ENCODE measurements at places on chromosomes 7 and 10.

DNA sequence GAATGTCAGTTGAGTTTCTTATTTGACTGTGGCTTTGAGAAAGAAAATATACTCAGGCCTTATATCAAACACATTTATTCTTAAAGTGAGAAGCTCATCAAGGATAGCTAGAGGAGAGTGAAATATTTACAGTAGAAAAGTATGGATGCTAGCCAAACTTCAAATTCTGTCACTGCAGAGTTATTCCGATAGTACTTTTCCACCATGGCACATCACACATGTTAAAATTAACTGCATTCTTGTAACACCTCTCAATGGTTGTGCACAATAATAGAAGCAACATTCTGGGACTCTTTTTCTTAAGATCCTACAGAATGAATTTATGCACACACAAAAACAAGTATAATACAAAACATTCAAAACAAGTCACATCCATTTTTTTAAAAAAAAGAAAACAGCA is 4.5 kb downstream of the PPP1R3C start:
- no peak for DNase-seq

DNA sequence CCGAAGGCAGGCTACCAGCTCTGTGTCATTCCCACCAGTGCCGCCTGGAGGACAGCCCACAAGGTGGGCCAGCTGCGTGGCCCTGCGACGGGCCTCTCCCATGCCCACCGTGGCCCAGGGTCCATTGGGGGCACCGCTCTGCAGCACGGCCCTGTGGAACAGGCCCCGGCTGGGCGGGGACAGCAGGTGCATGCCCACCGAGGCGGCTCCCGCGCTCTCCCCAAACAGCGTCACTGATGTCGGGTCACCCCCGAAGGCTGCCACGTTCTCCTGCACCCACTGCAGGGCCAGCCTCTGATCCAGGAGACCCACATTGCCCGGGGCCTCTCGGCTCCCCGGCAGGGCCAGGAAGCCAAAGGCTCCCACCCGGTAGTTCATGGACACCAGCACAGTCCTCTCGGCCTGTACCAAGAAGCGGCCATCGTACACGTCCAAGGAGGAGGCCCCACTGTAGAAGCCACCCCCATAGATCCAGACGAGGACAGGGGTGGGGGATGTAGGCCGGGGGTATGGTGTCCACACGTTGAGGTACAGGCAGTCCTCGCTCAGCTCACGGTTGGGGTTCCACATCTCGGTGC is 2.3 kb downstream of the ACHE start:
- DNase-seq = no peak

GRCh38 chr7:144038887-144039286 is 9.9 kb upstream of the OR2A5 start:
- DNase-seq = no peak

GRCh38 chr10:84360637-84361365 is 32.4 kb downstream of the CCSER2 start:
- DNase-seq = no peak

DNA sequence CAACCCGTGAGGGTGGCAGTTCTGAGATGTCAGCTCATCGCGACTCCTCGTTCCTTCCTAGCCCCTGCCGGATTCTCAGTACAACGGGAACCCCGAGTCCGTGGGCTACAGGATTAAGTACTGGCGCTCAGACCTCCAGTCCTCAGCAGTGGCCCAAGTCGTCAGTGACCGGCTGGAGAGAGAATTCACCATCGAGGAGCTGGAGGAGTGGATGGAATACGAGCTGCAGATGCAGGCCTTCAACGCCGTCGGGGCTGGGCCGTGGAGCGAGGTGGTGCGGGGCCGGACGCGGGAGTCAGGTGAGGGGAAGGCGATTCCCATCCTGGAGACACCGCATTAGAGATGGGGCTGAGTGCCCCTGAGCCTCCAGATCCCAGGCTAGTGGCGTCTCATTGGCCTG is 568.1 kb upstream of the FOXK1 start:
- DNase-seq = no peak

- DNase-seq = no peak
Observed at GRCh38 chr7:34026481-34027190, 121.3 kb downstream of the BMPER start.

DNA sequence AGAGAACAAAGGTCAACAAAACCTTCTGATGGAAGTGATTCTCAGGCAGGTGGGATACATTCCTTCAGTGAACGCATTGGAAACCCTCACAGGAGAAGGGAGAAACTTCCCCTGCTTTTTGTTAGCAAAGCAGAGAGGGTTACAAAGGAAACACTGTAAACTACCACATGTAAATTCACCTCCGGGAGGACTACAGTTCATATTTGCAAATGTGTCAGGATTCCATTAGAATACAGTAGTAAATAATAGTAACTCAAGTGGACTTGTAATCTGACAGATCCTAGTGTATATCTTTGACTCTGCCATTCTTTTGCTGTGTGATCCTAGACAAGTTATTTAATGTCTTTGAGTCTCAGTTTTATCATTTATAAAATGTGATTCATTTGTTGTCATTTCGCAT is 504.3 kb upstream of the NRP1 start:
- no peak for DNase-seq

DNA sequence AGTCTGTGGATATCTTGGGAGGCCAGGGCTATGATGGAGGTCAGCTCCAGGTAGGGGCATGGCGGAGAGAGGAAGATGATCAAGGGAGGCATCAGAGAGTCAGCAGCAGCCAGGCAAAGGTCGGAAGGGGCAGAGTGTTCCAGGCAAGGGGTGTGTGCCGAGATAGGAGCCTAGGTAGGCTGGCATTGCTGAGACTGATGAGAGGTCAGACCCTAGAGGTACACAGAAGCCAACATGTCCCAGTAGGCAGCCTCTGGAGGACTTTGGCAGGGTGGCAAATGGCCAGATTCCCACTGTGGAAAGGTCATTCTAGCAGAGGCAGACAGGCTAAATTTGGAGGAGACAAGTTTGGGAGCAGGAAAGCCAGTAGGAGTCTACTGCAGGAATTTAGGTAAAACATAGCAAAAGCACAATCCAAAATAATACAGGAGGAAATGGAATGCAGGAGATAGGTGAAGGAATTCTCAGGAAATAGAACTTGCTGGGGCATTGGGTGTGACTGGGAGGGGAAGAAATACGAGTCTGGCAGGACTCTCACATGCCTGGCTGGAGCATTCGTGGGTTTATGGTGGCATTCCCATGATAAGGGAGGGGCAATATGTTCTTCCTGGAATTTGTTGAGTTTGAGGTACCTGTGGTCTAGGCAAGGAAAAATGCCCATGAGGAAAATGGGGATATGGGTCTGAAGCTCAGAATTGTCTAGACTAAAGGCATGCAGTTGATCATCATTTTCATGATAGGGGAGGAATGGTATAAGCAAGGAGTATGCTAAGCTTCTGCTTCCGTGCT is 25.7 kb downstream of the TMEM176A start:
- DNase-seq = no peak

GRCh38 chr7:112112822-112113255 is 93.4 kb downstream of the DOCK4 start:
- no peak for DNase-seq

- no peak for DNase-seq
Observed at GRCh38 chr10:5813091-5813340, 218 bp downstream of the GDI2 start.

DNA sequence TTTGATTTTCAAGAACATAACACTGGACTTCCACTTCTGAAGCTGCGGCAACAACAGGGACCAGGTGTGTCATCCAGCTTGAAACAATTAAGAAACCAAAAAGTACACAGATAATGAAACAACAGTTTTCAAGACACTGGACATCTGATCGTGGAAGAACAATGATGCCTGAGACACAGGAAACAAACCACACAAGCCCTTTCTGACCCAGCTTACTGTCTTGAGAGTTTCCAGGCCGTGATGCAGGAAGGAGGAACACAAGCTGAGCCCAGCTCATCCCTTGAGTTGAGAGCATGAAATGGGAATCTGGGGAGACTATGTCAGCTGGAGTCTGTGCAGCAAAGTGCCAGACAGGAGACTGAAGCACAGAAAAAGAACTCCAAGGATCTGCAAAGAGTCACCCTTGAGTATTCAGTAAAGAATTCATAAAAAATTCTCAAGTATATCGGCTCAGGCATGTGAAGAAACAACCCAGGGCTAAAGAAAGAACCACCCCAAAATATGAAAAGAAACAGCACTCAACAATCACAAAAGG is 91.6 kb downstream of the RNF32 start:
- no peak for DNase-seq

GRCh38 chr10:115861455-115861854 is 411.6 kb downstream of the GFRA1 start:
- no peak for DNase-seq

DNA sequence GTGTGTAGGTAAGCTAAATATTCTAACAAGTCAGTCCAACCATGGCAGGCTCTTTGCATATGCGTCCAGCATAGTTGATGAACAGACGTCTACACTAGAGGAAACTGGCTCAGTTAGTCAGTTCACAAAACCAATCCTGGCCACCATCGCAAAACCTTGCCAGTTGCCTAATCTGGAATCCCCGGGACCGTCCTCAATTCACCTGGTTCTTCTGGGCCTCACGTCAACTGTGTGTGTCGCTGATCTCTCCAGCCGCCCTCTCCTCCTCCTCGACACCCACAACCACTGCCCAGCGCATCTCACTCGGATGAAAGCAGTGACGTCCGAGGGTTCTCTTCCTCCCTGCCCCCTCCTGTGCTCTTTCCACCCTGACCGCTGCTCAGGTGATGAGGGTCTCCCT is 217.8 kb upstream of the SH2B2 start:
- no peak for DNase-seq

GRCh38 chr10:132036887-132037675 is 28.7 kb upstream of the JAKMIP3 start:
- no peak for DNase-seq

DNA sequence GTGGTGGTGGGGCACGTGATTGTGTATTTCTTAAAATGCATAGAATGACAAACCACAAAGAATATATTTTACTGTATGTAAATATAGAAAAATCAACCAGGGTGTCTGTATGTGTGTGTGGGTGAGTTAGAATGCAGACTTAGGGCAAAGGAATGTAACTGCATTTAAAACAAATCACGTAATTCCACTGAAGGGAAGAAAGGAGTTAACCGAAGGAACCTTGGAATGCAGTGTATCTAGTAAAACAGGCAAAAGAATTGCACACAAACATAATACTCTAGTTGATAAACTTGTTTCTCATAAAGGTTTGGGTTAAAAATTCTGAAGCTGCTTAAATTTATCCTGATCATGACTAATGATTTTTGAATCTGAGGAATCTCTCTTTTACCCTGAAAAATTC is 134.9 kb downstream of the ADRA2A start:
- DNase-seq = no peak

GRCh38 chr7:124956160-124956559 is 26.5 kb upstream of the POT1 start:
- no peak for DNase-seq

GRCh38 chr7:4754433-4755010 is 20.9 kb upstream of the AP5Z1 start:
- no peak for DNase-seq

GRCh38 chr10:110699859-110700468 is 55.8 kb downstream of the RBM20 start:
- DNase-seq = no peak

- no peak for DNase-seq
Observed at GRCh38 chr10:73039635-73040034, 57.0 kb downstream of the P4HA1 start.

DNA sequence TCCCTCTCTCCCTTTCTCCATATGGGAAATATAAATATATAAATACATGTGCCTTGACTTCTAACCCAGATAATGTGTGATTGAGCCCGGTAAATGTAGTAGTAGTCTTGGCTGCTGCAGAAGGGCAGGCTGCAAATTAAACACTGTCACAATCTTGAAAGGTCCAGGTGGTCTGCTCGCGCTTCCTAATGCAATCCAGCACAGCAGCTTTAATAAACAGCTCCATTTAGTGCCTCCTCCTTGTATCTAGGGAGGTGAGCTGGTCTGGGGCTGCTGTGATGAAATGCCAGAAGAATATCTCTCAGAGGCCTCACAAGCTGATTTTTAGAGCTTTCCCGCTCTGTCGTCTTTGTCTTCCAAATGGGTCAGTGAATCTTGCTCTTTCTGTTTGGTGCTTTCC is 782 bp downstream of the POU6F2 start:
- no peak for DNase-seq

DNA sequence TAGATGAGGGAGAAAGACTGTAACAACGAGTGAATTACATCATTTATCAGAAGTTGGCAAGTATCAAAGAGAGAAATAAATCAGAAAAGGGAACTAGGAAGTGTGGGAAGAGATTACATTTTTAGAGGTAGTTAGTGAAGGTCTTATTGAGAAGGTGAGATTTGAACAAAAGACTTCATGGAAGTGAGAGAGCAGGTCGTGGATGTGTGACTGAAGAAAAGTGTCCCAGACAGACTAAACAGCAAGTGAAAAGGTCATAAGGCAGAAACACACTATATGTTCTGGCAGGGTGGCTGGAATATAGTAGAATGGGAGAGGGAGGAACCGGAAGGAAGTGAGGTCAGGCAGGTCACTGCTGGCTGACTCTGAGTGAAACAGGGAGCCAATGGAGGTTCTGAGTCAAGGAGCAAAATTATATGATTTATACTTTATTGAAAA is 35.7 kb upstream of the RHOBTB1 start:
- DNase-seq = no peak

DNA sequence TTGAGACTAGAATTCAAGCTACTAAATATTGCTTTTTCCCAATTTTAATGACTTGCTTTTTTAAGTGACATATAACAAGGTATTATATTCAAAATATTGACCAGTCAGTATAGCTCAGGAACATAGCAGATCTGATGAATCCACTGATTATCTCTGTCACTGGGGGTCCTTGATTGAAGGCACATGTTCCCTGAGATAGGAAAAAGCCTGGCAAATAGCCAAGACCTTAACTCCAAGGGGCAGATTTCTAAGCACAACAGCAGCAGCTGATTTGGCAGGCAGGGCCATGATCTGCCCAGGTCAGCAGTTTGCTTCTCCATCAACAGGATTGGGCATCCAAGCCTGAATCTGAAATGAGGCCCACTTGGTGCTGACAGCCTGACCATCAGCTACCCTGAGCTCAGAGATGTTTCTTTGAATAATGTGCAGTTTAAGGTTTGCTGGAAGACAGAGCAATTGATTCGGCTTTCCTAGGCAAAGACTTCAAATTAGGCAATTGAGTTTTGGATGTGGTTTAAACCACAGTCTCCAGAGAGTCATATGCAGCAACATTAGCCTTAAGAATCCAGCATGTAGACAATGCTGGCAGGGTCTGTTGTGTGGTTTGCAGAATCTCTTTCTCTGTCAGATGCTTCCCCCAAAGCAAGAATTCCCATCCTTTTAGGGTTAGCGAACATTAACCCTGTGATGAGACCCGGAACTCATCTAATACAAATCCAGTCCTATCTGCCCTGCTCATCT is 352.6 kb downstream of the ADRA2A start:
- DNase-seq = no peak

GRCh38 chr7:47552621-47553020 is 29.3 kb downstream of the TNS3 start:
- DNase-seq = no peak

- no peak for DNase-seq
Observed at GRCh38 chr7:97578225-97578624, 153.7 kb upstream of the TAC1 start.

DNA sequence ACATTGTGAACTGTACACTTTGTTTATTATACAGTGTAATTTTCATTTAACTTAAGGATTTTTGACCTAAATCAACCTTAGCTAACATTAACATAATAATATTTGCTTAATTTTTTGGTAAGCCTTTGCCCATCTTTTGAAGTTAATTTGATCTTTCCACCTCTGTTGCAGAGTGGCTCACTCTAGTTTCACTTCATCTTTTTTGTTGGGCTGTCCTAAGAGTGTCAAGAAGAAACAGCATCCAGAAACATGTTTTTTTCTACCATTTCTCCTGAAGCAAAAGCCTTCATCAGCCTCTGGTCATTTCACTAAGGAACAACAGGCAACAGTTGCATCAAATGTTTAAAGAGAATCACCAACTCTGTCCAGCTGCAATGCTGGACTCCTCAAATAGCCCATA is 824.7 kb downstream of the REEP3 start:
- DNase-seq = no peak

All from stimulated activated CD4-positive, alpha-beta T cell treated with anti-CD3 and anti-CD28 coated beads, Interleukin-4, amount 100 ng/mL, for 4 hours (primary cell).